ENCODE measurements at places on chromosomes 7 and 10.

DNA sequence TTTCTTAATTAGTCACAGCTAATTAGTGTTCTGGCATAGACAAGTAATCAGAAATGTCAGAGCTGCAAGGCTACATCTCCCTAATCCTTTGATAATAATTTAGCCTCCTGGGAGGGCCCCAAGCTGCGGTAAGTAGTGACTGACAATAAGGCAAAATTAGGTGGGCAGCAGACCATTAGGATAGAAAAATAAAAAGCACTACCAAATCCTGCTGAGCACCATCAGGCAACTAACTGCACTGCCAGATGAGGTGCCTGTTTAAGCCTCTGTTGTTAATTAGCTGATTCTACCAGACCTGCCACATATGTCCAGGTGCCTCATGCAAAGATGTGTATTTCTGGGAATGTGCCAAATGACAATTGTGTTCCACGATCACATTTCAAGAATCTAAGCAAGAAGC is 32.5 kb upstream of the FEZF1 start:
- H3K27me3 ChIP-seq = peaks cover 2% of the 10 kb centered on the region
- no peak for DNase-seq
- H3K27ac ChIP-seq = no peak overlapping the region
- H3K4me3 ChIP-seq = no peak overlapping the region
- no peaks in the 10 kb centered on the region for H3K4me1 ChIP-seq

DNA sequence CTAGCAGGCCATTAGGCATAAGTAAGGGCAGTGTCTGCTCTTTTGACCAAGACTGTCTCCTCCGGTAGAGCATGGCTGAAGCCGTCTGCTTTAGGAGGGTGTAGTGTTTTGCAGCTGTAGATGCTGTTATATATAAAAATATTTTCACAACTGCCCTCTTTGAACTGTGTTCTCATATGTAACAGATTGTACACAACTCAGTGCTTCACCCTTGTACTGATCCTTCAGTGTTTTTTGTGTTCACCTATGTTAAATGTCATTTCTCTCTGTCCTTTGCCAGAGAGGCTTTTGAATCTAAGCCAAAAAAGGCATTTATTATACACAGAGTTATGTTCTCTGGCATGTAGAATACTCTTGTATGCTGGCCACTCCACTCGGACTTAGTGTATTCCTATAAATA is 135.5 kb downstream of the BICC1 start:
- H3K27ac ChIP-seq = no peak overlapping the region
- no peak for DNase-seq
- no peaks in the 10 kb centered on the region for H3K4me1 ChIP-seq

- no peak for DNase-seq
- H3K4me3 ChIP-seq = peak overlapping the region; percentile 78
- peak overlapping the region; percentile 91 for H3K27ac ChIP-seq
- H3K36me3 ChIP-seq = peaks cover 90% of the 10 kb centered on the region
- H3K27me3 ChIP-seq = no peaks in the 10 kb centered on the region
- H3K4me1 ChIP-seq = peaks cover 94% of the 10 kb centered on the region
These were observed 48.7 kb downstream of the STK17A start for GRCh38 chr7:43631559-43631958.

- H3K27me3 ChIP-seq = no peaks in the 10 kb centered on the region
- no peak overlapping the region for H3K4me3 ChIP-seq
- H3K36me3 ChIP-seq = peaks cover 5% of the 10 kb centered on the region
These were observed 160.6 kb downstream of the GRK5 start for GRCh38 chr10:119367841-119368549.

DNA sequence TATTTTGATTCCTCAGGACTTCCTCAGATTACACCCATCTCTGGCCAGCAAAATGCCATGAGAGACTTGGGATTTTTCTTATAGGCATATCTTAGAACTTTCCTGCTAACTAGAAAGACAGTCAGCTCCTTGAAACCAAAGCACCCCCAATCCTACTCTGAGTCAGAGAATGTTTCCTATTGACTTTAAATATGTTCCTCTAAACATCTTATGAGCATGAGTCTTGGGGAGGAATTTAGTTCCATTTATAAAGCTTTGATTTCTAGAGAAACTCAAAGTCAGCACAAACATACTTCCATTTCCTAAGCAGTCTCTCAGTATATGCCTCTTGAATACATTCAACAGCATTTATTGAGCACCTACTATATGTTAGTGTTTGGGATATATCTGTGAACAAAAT is 128.5 kb downstream of the INHBA start:
- peaks cover 9% of the 10 kb centered on the region for H3K27me3 ChIP-seq
- H3K27ac ChIP-seq = no peak overlapping the region
- H3K4me1 ChIP-seq = no peaks in the 10 kb centered on the region
- H3K4me3 ChIP-seq = no peak overlapping the region
- DNase-seq = no peak

DNA sequence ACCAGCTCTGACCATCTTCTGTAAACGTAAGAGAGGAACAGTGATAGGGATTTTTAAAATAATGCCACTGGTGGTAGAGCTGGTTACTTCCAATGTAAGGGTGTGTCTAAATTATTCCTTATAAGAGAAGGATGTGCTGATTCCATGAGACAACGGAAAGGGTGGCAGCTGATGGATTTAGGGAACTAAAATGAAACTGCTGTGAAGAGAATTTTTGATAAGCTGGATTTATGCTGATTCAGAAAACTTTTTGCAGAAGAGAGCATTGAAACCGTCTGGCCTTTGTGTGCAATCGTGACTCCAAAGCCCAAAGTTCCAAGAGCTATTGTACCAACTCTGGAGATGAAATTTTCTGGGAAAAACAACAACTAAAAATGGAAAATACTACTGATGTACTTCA is 301.0 kb downstream of the PRPF18 start:
- H3K4me1 ChIP-seq = peaks cover 13% of the 10 kb centered on the region
- DNase-seq = no peak
- no peak overlapping the region for H3K4me3 ChIP-seq
- H3K27me3 ChIP-seq = peaks cover 49% of the 10 kb centered on the region
- H3K36me3 ChIP-seq = no peaks in the 10 kb centered on the region
- H3K27ac ChIP-seq = no peak overlapping the region

DNA sequence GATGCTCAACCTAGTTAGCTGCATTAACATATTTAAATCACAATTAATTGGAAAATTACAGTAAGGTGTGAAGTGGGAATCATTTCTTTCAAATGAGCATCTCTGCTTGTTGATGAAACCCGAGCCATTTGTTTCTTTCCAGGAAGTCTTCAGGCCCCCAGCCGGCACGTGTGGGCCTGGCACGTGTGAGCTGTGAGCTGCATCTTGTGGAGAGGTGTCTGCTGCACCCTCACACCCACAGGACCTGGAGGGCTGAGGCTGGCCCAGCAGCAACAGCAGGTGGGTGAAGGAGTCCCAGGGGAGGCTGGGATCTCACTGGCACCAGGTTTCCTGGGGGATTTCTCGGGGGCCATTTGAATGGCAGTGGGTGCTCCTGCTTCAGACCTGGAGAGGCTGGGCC is 372.5 kb upstream of the MKI67 start:
- no peak overlapping the region for H3K4me3 ChIP-seq
- peaks cover 11% of the 10 kb centered on the region for H3K27me3 ChIP-seq
- no peaks in the 10 kb centered on the region for H3K4me1 ChIP-seq
- H3K36me3 ChIP-seq = no peaks in the 10 kb centered on the region

DNA sequence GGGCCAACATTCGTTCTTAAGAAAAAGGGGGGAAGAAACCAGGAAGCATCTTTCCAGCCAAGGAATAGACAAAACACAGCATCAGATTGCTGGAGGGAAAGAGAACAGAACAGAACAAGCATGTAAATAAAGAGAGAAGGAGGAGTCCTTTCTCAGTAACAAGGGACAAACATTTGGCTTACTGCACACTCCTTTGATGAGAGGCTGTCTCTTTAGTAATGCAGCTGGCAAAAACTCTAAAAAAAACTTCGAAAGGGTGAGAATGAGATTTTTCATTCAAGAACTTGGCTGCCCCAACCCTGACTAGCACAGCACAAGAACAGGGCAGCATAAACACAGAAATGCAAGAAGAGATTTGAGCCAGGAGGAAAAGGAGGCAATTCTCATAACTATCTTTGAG is 38.9 kb upstream of the IL6 start:
- H3K36me3 ChIP-seq = no peaks in the 10 kb centered on the region
- no peak for DNase-seq
- no peak overlapping the region for H3K4me3 ChIP-seq
- H3K27me3 ChIP-seq = no peaks in the 10 kb centered on the region
- no peak overlapping the region for H3K27ac ChIP-seq

DNA sequence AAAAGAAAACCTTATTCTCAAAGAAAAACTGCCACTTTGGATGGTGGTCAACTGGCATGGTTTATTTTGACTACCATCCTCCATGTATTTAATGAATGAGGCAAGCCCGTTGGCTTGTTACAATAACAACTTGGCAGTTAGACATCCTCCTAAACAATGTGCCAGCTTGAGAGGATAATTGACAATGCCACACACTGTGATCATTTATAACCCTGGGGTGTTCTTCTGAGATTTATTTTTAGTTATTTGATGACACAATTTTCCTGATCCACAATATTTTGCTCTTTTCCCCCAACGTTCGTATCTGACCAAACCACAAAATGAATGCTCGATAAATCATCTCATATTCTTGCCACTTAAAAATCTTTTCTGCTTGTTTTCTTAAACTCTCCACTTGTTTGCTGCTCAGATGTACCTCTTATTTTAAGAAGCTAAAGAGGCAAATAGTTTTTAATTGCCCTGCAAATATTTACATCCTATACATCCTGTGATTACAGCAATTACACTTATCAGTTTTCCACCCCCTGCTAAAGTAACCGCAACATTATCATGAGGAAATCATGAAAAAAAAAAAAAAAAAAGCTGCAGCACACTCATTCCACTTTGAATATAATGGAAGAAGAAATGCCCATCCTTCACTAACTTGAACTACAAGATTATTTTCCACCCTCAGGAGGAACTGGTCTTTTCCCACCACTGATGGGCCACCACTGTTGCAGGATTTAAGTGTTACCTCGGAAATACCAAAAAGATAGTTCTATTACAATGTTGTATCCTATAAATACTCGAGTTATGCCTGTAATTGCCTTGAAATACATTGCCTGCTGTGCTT is 119.9 kb downstream of the MBL2 start:
- H3K27me3 ChIP-seq = no peaks in the 10 kb centered on the region
- no peak for DNase-seq
- H3K27ac ChIP-seq = no peak overlapping the region
- H3K36me3 ChIP-seq = no peaks in the 10 kb centered on the region
- no peaks in the 10 kb centered on the region for H3K4me1 ChIP-seq

GRCh38 chr10:71842856-71843686 is 8.0 kb downstream of the PSAP start:
- H3K27me3 ChIP-seq = no peaks in the 10 kb centered on the region
- no peak for DNase-seq
- no peak overlapping the region for H3K4me3 ChIP-seq
- H3K4me1 ChIP-seq = peaks cover 80% of the 10 kb centered on the region
- no peaks in the 10 kb centered on the region for H3K36me3 ChIP-seq

DNA sequence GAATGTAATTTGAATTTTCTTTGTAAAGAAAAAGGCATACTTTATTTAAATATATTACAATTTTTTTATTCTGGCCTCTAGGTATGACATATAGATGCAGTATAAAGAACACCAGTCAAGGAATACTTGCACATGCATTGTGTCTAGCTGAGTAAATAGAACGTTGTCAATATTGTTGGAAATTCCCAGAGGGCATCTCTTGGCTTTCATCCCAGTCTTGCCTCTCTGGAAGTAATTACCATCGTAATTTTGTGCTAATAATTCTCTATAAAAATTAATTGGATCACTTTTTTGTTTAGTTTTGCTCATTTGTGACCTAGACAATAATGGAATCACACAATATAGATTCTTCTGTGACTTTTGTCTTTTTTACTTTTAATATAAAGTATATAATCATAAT is 1052.3 kb upstream of the CELF2 start:
- H3K4me1 ChIP-seq = no peaks in the 10 kb centered on the region
- no peak for DNase-seq
- no peaks in the 10 kb centered on the region for H3K27me3 ChIP-seq
- H3K4me3 ChIP-seq = no peak overlapping the region
- H3K27ac ChIP-seq = no peak overlapping the region

- H3K4me1 ChIP-seq = no peaks in the 10 kb centered on the region
- H3K27ac ChIP-seq = no peak overlapping the region
- no peaks in the 10 kb centered on the region for H3K36me3 ChIP-seq
- peak; percentile 57 for DNase-seq
- H3K27me3 ChIP-seq = peaks cover 35% of the 10 kb centered on the region
These were observed 433.6 kb upstream of the GALNT17 start for GRCh38 chr7:70698219-70698832.

DNA sequence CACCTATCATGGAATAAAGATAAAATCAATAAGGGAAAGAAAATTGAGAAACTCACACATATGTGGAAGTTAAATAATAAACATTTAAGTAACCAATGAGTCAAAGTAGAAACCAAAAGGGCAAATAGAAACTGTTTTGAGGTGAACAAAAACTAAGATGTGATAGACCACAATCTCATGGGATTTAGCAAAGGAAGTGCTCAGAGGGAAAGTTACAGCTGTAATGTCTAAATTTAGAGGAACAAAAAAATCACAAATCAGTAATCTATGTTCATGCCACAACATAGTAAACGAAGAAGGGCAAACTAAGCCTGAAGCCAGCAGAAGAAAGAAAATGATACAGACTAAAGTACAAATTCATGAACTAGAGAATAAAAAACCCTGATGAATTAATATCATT is 16.3 kb downstream of the CYP3A4 start:
- no peak overlapping the region for H3K4me3 ChIP-seq
- no peak for DNase-seq
- no peaks in the 10 kb centered on the region for H3K36me3 ChIP-seq
- H3K27ac ChIP-seq = no peak overlapping the region
- H3K27me3 ChIP-seq = peaks cover 14% of the 10 kb centered on the region

DNA sequence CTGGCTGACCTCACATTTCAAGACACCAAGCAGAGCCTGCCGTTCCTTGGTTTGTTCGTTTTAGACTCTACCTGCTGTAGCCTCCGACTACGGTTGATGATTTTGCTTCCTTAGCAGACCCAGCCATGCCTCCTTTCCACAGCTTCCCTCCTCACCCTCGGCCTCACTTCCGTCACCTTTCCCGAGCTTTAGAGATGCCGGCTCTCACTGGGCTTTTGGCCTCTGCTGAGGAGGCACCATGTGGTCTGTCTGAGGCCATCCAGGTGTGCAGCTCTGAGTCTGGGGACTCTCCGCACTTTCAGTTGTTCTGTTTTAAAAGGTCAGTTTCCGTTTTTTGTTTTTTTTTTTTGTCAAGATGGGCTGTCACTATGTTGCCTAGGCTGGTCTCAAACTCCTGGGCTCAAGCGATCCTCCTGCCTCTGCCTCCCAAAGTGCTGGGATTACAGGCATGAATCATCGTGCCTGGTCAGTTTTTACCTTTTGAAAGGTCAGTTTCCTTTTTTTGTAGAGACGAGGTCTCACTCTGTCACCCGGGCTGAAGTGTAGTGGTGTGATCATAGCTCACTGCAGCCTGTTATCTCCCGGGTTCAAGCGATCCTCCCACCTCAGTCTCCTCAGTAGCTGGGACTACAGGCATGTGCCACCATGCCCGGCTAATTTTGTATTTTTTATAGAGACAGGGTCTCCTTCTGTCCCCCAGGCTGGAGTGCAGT is 11.7 kb downstream of the ORAI2 start:
- H3K4me3 ChIP-seq = no peak overlapping the region
- no peak for DNase-seq
- H3K27me3 ChIP-seq = no peaks in the 10 kb centered on the region
- H3K4me1 ChIP-seq = peaks cover 26% of the 10 kb centered on the region
- H3K27ac ChIP-seq = no peak overlapping the region
